ENCODE measurements at places on chromosomes 5 and 9. TPM values are rescaled to one million over a fixed set of nuclear protein-coding genes. Genes with fewer than 3 reads are reported as not detected.
A peak's percentile ranks its signal among the peaks of the same experiment; 100 is the strongest.

Gene SLC45A2
- polyA plus RNA-seq, result not detected

Gene SMIM33
- polyA plus RNA-seq, result not detected

Gene FAM78A
- 6.4 TPM for polyA plus RNA-seq

Gene CMYA5
- polyA plus RNA-seq, result not detected

Gene GLRA1
- polyA plus RNA-seq, result not detected

Gene ECSCR
- not detected for polyA plus RNA-seq

Gene KLF4
- polyA plus RNA-seq, result 962 TPM

Gene PCDH12
- polyA plus RNA-seq, result 0.18 TPM

Gene CYFIP2
- 36.0 TPM for polyA plus RNA-seq

Gene MAP1B
- 0.02 TPM for polyA plus RNA-seq

Gene ZDHHC11B
- not detected for polyA plus RNA-seq

Gene ADRB2
- 6.8 TPM for polyA plus RNA-seq

- no peak for DNase-seq
These were observed 42.7 kb upstream of the COL5A1 start for GRCh38 chr9:134598884-134599245.

DNA sequence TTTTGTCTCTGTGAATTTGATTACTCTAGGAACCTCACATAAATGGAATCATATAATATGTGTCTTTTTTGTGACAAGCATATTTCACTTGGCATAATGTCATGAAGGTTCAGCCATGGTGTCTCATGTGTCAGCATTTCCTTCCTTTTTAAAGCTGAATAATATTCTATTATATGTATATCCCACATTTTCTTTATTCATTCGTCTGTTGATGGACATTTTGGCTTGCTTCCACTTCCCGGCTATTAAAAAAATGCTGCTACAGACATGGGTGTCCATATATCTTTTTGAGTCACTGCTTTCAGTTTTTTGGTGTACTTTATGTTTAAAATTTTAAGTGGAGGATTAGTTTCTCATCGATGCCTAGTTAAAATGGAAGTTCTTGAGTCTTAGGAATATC is 59.8 kb upstream of the C5orf63 start:
- no peak for DNase-seq

DNA sequence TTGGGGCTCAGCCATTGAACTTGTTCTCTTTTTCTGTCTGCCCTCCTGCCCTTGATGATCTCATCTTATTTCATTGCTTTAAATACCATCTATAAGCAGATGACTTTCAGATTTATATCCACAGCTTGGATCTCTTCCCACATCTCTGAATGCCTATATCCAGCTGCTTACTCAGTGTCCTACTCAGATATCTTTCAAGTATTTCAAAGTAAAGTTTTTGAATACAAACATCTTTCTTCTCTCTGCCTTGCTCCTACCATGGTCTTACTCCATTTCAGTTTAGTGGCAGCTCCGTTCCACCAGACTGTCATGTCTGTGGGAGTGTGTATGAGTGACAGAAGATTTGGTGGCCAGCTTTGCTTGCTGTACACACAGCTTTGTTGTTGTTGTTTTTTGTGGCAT is 59.7 kb downstream of the ERBIN start:
- no peak for DNase-seq

DNA sequence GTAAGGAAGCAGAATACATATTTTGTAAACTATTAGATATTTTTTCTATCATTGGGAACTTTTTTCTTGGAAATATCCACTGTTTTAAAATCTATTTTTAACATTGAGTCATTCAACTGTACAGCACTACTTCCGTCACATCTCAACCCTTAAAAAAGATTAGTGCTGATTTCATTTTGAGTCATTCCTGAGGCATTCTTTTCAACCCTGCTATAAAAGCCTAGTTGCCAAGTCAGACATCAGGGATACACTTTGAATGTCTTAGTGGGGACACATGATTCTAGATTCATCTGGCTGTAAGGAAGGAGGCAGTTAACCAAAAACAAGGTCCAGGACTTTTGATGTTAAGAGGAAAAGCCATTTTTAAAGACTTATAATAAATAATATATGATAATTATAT is 160.9 kb downstream of the GIN1 start:
- DNase-seq, result no peak

DNA sequence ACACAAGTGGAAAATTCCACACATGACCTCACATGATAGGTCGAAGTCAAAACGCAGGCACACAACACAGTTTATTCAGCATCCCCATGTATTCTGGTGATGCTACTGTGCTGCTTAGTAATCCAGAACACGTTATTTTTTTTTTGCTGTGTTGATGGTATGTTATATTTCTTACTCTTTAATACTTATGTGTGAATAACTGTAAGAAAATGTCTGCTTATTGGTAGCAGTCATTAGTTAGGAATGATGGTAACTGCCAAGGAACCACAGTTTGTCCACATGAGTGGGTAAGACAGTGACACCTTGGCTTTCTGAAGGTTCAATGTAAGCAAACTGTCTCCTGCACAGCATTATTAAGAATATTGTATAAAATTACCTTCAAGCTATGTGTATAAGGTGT is 107.7 kb upstream of the DAPK1 start:
- no peak for DNase-seq

- no peak for DNase-seq
These were observed 34.7 kb upstream of the MIER3 start for GRCh38 chr5:56986626-56986947.

GRCh38 chr5:178331491-178331996 is 98.9 kb upstream of the PHYKPL start:
- DNase-seq, result no peak

- no peak for DNase-seq
These were observed 79.4 kb downstream of the PHF2 start for GRCh38 chr9:93655621-93656425.

DNA sequence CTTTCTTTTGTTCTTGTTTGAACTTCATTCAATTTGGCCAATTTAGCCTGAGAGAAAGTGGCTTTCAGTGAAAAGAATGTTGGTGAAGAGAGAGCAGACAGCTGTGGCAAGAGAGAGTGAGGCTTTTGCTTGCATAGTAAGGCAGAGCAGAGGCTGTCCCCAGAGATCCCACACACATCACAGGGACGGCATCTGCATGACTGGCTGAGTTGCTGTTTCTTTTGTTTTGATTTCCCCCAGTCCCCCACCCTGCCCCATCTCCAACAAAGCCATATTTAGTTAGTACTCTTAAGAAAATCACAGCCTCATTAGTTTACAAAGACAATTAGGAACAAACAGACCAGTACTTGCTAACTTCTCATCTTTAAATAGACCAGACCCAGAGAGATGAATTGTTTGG is 363.9 kb upstream of the SEMA6A start:
- DNase-seq, result no peak

- DNase-seq, result no peak
These were observed 7.0 kb downstream of the MYMK start for GRCh38 chr9:133517711-133518110.

DNA sequence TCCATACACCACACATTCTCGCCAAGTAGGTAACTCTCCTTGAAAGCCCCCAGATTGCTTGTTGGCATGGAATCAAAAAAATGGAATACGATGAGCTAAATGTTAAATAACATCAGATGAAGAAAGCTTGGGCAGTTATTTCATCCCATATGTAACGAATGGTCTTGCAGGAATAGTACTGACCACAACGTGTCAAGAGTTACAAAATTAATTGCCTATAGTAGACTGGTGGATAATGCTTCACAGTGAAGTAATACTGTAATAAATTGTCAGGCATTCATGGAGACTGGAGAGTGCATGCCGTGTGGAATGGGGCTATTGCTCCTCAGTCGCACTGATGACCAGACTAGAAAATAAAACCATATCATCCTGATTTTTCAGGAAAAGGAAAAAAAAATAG is 1628.7 kb downstream of the MAT2B start:
- DNase-seq, result no peak

DNA sequence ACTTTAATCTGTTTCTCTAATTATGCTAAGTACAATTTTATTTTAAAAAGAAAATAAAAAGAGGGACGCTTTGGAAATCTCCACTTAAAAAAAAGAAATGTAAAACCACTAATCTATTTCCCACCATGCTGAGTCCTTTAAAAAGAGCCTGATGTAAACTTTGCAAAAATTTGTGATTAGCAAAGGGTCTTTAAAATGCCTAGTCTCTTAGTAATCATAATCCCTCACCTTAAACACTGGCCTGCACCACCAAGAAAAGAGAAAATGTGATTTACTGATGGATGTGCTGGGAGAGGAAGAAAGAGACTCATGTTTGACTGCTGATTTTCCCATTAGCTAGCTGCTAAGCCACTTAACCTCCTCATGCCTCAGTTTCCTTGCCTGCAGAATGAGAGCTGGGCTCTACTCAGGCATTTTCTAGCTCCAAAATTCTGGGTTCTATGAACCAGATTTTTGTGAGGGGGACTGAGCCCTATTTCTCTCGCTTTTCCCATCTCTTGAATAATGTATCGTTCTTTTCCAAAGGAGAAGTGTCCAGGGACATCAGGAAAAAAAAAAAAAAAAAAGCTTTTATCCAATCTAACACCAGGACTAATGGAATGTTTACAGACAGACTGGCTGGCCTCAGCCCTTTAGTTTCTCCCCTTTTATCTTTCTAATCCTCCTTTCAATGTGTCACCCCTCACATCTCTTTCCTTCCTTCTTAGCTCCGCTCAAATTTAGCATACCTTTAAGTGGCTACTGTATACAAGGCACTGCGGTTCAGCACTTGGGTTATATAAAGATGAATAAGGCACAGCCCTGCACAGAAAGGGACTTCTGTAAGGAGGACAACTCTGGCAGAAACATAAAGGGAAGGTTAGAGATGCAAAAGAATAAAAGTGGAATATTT is 312.4 kb downstream of the ARL15 start:
- DNase-seq, result no peak

DNA sequence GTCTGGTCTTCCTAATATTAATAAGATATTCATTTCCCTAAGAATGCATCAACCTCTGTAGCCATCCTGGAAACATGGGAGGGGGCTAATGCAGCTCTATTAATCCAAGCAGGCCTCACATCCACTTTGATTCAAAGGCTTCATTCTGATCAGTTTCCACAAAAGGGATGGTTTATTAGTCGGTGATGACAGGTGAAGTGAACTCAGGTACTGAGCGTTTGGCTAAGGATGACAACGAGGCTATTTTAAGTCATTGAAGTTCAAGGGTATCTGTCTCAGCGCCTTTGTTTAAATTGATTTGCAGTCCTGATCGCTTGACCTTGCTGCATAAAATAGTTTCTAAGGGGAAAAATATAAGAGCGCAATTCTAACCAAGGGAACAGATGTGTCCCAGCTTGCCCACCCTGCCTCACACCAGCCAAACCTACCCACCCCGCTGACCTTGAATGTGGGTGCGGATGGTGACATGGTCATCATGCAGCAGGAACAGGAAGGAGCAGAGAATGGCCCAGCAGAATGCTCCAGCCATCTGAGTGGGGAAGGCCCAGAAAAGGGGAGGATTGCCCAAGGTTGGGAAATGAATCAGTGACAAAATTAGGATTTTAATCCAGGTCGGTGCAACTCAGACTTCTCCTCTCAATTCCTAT is 70.5 kb upstream of the ZNF618 start:
- no peak for DNase-seq

DNA sequence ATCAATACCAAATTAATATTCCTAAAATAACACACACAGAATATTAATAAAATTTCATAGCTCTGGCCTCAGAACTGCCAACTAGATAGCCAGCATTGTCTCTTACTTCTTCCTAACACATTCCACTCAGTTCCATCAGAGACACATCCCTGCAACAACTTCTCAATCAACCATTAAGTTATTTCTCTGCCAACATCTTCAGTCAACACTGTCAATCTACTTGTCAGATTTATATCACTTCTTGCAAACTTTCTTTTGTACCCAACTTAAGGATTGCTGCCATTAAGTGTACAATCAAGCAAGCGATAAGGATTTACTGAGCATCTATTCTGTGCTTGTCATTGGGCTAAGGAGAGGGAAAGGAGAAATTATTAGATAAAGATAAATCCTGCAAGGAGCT is 50.8 kb downstream of the PLCXD3 start:
- DNase-seq, result no peak

DNA sequence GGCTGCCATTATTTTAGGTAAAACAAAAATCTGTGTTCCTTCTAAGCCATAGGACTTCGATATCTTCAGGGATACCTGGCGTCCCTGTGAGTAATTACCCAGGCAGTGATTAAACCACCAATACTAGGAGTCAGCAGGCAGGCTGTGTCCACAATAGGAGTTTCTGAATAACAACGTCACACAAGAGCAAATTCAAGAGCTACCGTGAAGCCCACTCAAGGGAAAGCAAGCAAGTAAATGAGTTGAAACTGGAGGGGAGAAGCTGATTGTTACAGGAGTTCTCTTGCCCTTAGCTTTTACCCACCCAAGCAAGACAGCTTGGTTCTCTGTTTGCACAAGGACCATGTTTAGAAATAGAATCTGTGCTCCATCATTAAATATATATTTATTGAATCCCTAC is 50.8 kb downstream of the SEMA5A start:
- DNase-seq, result no peak

DNA sequence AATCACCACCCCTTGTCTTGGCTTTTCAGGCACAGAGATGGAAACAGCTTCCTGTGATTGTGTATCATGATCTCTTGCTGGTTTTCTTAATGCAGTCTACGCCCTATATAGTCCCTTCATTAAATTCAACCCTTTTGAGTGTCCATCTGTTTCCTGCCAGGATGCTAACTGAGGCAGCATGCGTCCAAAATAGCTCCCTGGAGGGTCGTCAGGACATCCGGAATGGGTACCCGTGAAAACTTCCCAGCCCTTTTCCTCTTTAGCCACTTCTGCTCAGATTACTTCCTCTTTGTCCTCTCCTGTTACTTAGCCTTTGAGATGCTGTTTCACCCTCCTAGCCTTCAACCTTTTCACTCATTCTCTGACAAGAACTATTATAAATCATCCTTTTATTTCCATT is 79.8 kb upstream of the KLF9 start:
- DNase-seq, result peak; percentile 41

GRCh38 chr5:109676920-109677319 is 12.8 kb upstream of the MAN2A1 start:
- no peak for DNase-seq

DNA sequence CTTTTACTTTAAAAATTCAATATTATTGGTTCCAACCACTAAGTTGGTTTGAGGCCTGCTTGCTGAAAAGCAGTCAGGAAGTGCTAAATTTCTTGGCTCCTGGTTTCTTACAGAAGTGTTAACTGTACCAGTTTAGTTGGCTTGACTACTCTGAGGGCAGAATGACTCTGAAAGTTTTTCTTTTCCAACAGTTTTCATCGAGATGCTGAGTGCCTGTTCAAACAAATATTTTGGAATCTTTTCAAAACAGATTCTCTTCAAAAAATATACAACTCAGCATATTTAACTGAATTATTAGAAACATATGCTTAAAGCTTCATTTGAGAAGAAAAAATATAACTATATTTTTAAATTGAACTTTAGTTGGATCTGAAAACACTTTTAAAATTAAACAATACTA is 37.0 kb downstream of the SLC38A9 start:
- no peak for DNase-seq

- DNase-seq, result no peak
These were observed 230.6 kb upstream of the CD180 start for GRCh38 chr5:67426961-67427849.

- no peak for DNase-seq
These were observed 28.1 kb upstream of the CKMT2 start for GRCh38 chr5:81205058-81205457.

- no peak for DNase-seq
These were observed 60.1 kb upstream of the ZNF608 start for GRCh38 chr5:124806373-124807077.

GRCh38 chr9:36914212-36914577 is 119.9 kb downstream of the PAX5 start:
- no peak for DNase-seq

GRCh38 chr9:110769667-110770066 is 101.1 kb downstream of the MUSK start:
- no peak for DNase-seq
